ENCODE measurements at places on chromosomes 6 and 20. TPM values are rescaled to one million over a fixed set of nuclear protein-coding genes. Genes with fewer than 3 reads are reported as not detected.

- DNase-seq: no peak
Measured at GRCh38 chr6:3467996-3468395, 11.1 kb upstream of the SLC22A23 start.

- no peak for DNase-seq
Measured at GRCh38 chr20:44805335-44805978, 4.9 kb downstream of the RIMS4 start.

Gene GLO1
- polyA plus RNA-seq: 186 TPM

- no peak for DNase-seq
Measured at GRCh38 chr6:99016355-99016754, 68.6 kb upstream of the FBXL4 start.
